Vein endothelial cell (primary cell): ENCODE measurements at places on chromosomes 6 and 20. TPM values are rescaled to one million over a fixed set of nuclear protein-coding genes. Genes with fewer than 3 reads are reported as not detected.

Gene POLR1C
- 34.9 and 39.5 TPM in 2 replicates for total RNA-seq

Gene TEAD3
- total RNA-seq, result 0.19 and 0.33 TPM in 2 replicates

Gene PRPH2
- total RNA-seq, result 0.48 and 1.3 TPM in 2 replicates

Gene C2
- 0.65 TPM in 1 of 2 replicates, not detected in the other for total RNA-seq

Gene SNHG17
- total RNA-seq, result 11.4 and 11.9 TPM in 2 replicates

Gene PKHD1
- not detected in 2 replicates for total RNA-seq

Gene MOCS3
- total RNA-seq, result 9.5 TPM in 2 replicates

Gene PPDPF
- total RNA-seq, result 68.5 and 108 TPM in 2 replicates

Gene BPIFB4
- total RNA-seq, result not detected in 2 replicates

Gene SLC44A4
- total RNA-seq, result under 0.01 and 0.29 TPM in 2 replicates

Gene PTCRA
- not detected in 2 replicates for total RNA-seq

Gene ESR1
- under 0.01 TPM in 1 of 2 replicates, not detected in the other for total RNA-seq

Gene GABRR1
- 0.10 TPM in 1 of 2 replicates, not detected in the other for total RNA-seq

Gene GPSM3
- total RNA-seq, result 9.8 and 18.0 TPM in 2 replicates

Gene SLC22A23
- total RNA-seq, result 21.6 and 29.7 TPM in 2 replicates

Gene MUC21
- not detected in 2 replicates for total RNA-seq

Gene AIF1
- total RNA-seq, result not detected in 2 replicates

Gene GNMT
- total RNA-seq, result 0.33 TPM in 1 of 2 replicates, not detected in the other

Gene MSH5
- total RNA-seq, result 12.7 and 18.8 TPM in 2 replicates

Gene CRISP2
- total RNA-seq, result not detected in 2 replicates

Gene PAX1
- total RNA-seq, result not detected in 2 replicates

Gene GPX5
- total RNA-seq, result not detected in 2 replicates

Gene COX4I2
- total RNA-seq, result not detected in 2 replicates

Gene PI16
- not detected in 2 replicates for total RNA-seq

Gene PAK5
- not detected in 2 replicates for total RNA-seq

Gene CYP21A2
- total RNA-seq, result under 0.01 TPM in 1 of 2 replicates, not detected in the other

Gene ZHX3
- total RNA-seq, result 12.4 and 13.2 TPM in 2 replicates

Gene CST2
- total RNA-seq, result not detected in 2 replicates

Gene KIF25
- not detected in 2 replicates for total RNA-seq

Gene WFDC6
- not detected in 2 replicates for total RNA-seq
